IPS-NIHi11 (cell line): ENCODE measurements at places on chromosomes 16 and 17.

DNA sequence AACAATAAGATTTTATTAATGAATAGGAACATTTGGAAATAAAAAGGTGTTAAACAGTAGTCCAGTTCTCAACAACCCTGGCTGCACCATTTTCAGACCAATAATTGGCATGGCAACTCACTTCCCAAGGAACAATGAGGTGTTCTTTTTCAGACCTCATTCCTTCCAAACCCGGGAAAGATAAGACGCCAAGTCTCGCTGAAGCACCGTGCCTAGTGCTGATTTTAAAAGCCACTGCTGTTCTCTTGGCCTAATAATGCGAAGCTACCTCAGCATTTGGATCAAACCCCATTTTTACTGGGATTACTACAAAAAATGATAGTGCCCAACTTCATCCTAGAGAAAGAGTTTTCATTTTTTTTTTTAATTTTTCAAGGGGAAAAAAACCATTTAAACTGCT lies 75.2 kb upstream of the NOL11 start:
- DNase-seq, result no peak

GRCh38 chr17:43151880-43152456 lies 19.0 kb upstream of the NBR1 start:
- no peak for DNase-seq

DNA sequence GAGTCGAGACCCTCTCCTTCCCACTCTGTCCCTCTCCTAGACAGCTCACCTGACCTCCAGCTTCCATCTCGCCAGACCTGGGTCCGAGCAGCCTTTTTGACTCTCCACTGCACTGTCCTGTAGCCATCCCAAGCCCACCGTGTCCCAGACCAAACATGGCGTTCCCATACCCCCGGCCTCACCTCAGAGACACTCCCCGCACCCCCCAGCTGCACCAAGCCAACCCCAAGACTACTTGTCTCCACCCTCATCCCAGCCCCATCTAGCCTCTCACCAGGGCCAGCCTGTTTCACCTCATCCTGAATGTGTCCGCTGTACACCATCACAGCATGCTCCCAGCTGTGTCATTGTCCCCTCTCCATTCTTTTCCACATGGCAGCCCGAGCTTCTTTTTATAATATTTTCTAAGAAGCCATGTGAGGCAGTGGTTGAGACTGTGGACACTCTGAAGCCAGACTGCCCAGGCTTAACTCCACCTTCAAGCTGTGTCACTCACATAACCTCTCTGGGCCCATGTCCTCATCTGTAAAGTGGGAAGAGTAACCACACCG lies 1.5 kb downstream of the MYO15A start:
- DNase-seq, result no peak

GRCh38 chr16:638034-638543 lies 2.0 kb upstream of the METTL26 start:
- DNase-seq, result no peak

GRCh38 chr16:30740364-30741251 lies 7.6 kb upstream of the PHKG2 start:
- peak; percentile 80 for DNase-seq

DNA sequence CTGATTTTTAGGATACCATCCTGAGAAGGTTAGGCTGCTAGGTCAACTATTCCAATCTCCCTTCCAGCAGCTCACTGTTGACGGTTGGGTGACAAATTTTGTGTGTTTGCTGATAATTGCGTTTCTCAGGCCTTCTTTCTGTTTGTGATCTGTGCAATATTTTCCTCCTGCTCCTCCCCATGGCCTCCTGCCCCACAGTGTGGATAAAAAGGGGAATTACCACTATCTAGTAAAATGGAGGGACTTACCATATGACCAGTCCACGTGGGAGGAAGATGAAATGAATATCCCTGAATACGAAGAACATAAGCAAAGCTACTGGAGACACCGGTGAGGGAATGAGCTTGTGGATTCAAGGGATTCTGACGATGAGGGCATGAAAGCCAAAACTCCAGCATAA lies 9.2 kb downstream of the CHD3 start:
- DNase-seq, result no peak

DNA sequence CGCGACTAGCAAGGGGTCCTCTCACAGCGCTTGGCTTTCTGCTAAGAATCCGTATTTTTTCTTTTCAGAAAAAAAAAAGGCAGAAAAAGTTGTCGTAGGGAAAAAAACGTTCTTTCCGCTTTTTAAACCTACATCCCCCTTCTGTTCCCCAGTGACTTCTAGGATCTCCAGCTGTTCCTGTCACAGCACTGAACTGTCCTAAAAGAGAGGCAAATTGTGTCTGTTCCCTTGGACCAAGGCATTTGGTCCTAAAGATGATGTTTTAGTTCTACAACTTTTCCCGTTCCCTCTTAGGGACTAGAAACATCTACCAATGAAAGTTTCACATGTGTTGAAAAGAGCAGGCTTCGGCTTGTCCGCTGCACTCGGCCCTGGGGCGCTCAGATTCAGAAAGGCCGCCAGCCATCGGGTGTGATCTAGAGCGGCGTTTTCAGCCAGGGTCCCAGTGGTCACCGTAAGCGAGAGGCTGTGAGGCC lies 100.7 kb upstream of the CHMP6 start:
- no peak for DNase-seq
